Nucleus accumbens (tissue), 56 donors: ENCODE measurements at places on chromosomes 6 and 20.

GRCh38 chr6:116387374-116387773 lies 16.6 kb downstream of the DSE start:
- no peak for DNase-seq

- DNase-seq, result no peak
Observed at GRCh38 chr6:110020888-110021287, 42.8 kb downstream of the GPR6 start.

DNA sequence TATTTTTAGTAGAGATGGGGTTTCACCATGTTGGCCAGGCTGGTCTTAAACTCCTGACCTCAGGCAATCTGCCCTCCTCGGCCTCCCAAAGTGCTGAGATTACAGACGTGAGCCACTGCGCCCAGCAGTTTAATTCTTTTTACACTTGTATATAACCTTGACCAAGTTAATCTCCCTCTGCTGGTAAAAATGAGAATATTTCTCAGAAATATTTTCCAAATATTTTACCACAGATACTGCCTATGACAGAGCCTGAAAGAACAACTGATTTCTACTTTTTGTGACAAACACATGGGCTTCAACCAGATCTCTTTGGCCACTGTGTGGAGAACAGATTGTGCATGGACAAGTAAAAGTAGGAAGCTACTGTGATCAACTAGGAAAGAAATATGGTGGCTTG lies 21.2 kb upstream of the NHSL1 start:
- DNase-seq, result no peak

DNA sequence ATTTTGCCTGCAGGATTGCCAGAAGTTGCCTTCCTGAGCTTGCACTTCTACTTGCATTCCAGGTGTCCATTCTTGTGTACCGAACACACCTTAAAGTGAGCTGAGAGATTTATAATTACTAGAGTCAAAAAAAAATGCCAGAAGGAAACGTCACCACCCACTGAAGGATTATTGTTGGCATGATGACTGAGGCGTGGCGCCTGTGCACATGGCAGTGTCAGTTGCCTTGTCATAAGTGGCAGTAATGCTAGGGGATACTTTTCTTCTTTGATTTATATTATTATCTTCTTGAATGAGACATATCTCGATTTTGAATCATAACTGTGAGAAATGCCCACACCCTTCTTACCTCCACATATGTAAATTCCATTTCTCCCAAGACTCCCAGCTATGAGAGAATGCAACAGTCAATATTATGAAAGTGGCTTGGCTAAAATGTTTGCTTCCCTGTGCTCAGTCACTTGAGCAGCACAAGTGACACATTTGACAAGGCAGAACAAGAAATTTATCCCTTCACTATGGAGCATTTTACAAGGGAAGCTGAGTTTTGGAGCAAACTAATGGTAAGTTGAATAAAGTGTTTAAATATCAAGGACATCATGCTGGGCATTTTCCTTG lies 149.5 kb upstream of the SASH1 start:
- DNase-seq, result no peak

DNA sequence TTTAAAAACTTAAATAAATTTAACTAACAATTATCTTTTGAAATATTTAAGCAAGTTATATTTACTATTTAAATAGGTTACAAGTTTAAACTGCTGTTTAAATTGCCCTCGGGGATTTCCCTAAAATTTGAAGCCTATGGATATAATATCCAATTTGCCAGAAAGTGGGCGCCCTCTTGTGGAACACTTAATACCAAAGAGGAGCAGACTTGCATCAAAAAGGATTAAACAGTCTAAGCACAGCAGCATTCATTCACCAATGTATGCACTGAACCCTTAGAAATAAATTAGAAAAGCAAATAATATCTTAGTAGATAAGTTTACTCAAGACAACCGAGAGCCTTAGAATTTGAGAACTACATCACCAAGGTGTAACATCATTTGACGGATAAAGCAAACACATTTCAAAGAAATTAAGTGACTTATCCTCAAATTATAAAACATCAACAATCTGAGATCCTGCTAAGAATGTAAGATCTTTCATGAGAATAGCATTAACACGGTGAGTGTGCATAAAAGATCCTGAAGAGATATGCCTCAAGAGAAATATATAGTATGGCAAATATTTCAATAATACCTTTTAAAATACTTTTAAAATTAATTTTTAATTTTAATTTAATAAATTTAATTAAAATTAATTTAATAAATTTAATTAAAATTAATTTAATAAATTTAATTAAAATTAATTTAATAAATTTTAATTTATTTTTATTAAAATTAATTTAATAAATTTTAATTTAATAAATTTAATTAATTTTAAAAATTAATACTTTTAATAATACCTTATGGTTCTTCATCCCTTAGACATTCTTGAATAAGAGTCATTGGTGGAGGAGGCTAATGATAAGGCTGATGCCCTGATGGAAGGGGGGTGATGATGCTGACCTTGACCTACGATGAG lies 11.5 kb upstream of the MEP1A start:
- peak; percentile 5 for DNase-seq

- DNase-seq, result no peak
Observed at GRCh38 chr20:5357946-5358345, 41.2 kb upstream of the PROKR2 start.

DNA sequence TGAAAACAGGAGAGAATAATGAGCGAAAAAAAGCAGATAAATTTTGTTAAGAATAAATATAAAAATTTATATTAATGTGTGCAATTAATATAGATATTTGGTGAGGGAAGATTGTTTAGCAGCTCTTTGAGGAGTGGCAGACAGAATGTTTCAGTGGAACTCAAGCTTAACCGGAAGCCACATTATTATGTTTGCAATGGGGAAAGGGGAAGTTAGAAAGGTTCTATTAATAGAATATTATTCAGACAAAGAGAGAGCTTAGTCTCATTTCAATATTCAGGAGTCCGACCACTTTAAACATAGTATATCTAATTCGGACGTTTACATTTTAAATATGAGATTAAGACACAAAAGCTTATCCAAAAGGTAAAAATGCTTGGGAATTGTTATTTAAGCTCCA lies 81.6 kb upstream of the KHDRBS2 start:
- DNase-seq, result no peak

DNA sequence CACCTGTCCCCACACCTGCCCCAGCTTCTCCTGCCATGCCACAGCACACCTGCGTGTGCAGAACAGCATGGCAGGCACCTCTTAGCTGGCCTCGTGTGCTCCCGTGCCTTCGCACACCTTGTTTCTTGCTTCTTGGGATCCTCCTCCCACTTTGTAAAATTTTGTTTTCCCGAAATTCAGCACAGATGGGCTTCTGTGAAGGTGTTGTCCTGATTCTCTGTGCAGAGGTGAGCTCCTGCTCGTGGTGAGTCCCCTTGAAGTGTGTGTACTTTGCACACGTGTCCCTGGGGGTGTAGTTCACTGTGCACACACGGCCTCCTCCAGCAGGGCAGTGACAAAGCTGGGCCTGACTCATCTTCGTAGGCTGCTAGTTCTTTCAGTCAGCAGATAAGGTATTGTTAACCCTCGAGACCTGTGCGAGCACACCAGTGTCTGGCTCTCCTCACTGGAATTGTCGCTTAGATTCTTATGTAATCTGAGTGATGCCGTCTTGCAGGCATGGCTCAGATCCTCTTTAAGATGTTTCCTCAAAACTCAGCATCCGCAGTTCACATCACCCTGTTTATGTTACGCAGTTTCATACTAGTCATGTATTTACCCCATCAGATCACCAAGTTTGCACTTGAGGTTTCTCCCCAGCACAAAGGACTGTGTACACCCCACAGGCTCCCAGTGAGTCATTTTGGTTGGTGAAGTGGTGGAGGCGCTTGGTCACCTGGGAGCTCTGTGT lies 77.7 kb downstream of the CDYL start:
- peak; percentile 14 for DNase-seq
